ENCODE measurements at places on chromosomes 2 and 18. TPM values are rescaled to one million over a fixed set of nuclear protein-coding genes. Genes with fewer than 3 reads are reported as not detected.
A peak's percentile ranks its signal among the peaks of the same experiment; 100 is the strongest.

DNA sequence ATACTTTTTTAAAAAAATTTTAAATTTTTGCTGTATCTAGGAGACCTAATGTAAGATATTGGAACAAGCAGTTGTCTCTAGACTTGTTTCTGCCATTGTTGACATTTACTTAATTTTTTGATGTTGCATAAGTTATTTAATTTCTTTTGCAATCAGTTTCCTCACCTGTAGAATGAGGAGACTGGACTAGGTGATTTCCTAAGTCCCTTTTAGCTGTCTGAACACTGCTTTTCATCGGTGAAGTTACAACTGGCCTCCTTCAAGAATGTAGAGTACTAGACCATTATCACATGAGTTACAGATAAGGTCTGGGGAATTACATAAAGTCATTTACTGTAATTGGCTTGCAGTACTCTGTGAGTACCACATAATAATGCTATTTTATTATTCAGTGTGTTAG, 147.6 kb downstream of the LTBP1 start:
- no peak for DNase-seq
- no peaks in the 10 kb centered on the region for H3K4me1 ChIP-seq
- H3K27me3 ChIP-seq = no peaks in the 10 kb centered on the region
- H3K36me3 ChIP-seq = no peaks in the 10 kb centered on the region
- H3K4me3 ChIP-seq = no peak overlapping the region

- no peaks in the 10 kb centered on the region for H3K4me1 ChIP-seq
- peak; percentile 14 for DNase-seq
- no peaks in the 10 kb centered on the region for H3K36me3 ChIP-seq
- no peak overlapping the region for H3K4me3 ChIP-seq
- H3K27me3 ChIP-seq = no peaks in the 10 kb centered on the region
- H3K27ac ChIP-seq = no peak overlapping the region
These were observed 1232.3 kb upstream of the SLC39A10 start for GRCh38 chr2:194424683-194425209.

DNA sequence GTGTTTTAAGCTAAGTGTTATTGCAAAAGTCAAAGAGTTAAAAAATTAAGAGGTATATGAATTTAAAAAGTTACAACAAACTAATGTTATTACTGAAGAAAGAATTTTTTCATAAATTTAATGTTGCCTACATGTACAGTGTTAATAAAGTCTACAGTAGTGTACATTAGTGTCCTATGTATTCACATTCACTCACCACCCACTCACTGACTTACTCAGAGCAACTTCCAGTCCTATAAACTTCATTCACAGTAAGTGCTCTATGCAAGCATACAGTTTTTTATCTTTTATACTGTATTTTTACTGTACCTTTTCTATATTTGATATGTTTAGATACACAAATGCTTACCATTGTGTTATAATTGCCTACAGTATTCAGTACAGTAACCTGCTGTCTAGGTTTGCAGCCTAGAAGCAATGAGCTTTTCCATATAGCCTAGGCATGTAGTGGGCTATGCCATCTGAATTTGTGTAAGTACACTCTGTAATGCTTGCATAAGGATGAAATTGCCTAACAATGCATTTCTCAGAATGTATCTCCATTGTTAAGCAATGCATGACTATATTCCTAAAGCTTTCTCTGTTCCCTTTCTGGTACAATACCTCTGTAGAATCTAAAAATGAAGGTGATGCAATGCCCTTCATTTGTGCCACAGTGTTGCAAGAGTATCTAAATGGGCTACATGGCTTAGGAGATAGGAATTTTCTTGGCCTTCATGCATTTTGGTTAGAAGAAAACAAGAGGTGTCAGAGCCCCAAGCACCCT, 370.8 kb upstream of the NT5C1B start:
- no peaks in the 10 kb centered on the region for H3K4me1 ChIP-seq
- no peak overlapping the region for H3K4me3 ChIP-seq
- H3K27me3 ChIP-seq = no peaks in the 10 kb centered on the region
- no peak overlapping the region for H3K27ac ChIP-seq

DNA sequence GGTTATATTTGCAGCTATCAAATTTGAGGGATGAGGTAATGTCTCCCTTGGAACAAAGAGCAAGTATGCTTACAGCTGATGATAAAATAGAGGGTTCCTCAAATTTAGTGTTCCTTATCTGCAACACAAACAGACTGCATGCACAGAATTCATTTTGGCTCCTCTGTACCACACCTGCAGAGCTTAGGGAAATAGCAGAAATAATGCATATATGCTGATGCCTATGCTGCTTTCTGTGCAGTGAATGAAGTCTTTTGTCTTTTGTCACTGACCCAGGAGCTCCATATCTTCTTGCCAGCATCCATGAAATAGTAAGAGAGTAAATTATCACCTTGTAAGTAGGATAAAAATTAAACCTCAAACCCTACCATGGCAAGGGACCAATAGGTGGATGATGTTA, 69.8 kb downstream of the NCKAP1 start:
- DNase-seq = no peak
- peaks cover 8% of the 10 kb centered on the region for H3K36me3 ChIP-seq
- H3K4me3 ChIP-seq = no peak overlapping the region
- no peaks in the 10 kb centered on the region for H3K4me1 ChIP-seq

DNA sequence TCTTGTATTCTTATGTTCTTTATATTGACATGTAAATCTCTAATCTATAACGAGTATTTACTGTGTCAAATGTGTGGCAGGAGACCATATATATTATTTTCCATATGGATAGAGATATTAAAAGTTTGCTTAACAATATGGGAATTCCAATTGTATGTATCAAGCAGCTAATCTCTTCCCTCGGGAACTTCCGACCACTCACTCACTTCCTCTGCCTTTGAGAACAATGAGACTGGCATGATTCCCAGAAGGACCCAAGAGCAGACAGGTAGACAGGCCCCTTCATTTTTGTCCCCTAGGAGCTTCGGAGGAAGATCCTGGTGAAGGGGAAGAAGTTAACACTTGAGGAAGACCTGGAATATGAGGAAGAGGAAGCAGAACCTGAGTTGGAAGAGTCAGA, 24.1 kb downstream of the PLCD4 start:
- no peaks in the 10 kb centered on the region for H3K27me3 ChIP-seq
- H3K27ac ChIP-seq = no peak overlapping the region

DNA sequence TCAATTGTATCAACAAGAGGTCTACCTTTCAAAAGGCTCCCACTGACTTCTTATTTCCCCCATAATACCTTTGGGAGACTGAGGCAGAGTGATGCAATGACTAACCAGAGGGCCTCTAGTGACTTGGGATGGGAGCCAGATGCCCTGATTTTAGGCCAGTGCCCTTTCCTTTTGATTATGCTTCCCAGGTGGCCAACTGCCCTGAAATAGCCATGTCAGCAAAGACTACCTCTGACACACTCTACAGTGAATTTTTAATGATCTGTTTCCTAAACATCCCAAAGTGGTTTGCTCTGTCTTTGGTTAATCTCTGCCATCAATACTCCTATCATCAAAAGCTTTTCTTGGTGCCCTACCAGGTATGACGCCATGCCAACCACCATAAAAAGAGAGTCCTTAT, 65.9 kb upstream of the ZFP36L2 start:
- DNase-seq = no peak
- no peaks in the 10 kb centered on the region for H3K27me3 ChIP-seq
- no peak overlapping the region for H3K27ac ChIP-seq
- H3K4me1 ChIP-seq = no peaks in the 10 kb centered on the region

YES1 gene
- polyA plus RNA-seq = 70.0 TPM

EPB41L3 gene
- 120 TPM for polyA plus RNA-seq
